ENCODE measurements at places on chromosomes 3 and 15.

- DNase-seq: no peak
Measured at GRCh38 chr3:187274977-187275338, 16.6 kb downstream of the MASP1 start.

- no peak for DNase-seq
Measured at GRCh38 chr3:172522871-172523818, at the start of gene TNFSF10. Gene TNFSF10 (minus strand): TSS chr3:172523430. CDS start chr3:172523384, 46 bp downstream.

- DNase-seq: no peak
Measured at GRCh38 chr3:192834428-192834827, 83.2 kb downstream of the MB21D2 start.

- DNase-seq: no peak
Measured at GRCh38 chr15:40069178-40070165, 30.5 kb upstream of the SRP14 start.

- no peak for DNase-seq
Measured at GRCh38 chr3:102235679-102236078, 199.1 kb upstream of the ZPLD1 start.

DNA sequence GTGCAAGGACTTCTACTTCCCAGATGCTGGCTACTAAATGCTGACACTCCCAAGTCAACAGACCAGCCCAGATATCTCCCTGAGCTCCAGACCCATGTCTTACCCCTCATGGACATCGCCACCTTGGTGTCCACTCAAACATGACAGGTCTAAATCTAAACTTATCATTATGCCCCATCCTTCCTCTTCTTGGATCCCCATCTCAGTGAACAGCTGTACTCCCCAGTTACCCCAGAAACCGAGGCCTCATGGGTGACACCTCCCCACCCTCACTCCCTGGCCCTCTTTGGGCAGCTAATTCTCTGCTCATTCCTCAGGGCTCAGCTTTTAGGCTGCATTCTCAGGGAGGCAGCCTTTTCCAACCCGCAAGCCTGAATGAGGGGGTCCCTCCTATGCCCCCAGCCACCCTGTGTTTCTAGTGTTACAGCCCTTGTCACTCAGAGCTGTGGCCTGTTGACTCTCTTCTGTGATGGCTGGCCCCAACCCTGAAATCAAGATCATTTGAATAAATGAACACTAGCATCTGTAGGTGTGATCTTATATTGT, 5.4 kb downstream of the EHD4 start:
- DNase-seq: no peak

DNA sequence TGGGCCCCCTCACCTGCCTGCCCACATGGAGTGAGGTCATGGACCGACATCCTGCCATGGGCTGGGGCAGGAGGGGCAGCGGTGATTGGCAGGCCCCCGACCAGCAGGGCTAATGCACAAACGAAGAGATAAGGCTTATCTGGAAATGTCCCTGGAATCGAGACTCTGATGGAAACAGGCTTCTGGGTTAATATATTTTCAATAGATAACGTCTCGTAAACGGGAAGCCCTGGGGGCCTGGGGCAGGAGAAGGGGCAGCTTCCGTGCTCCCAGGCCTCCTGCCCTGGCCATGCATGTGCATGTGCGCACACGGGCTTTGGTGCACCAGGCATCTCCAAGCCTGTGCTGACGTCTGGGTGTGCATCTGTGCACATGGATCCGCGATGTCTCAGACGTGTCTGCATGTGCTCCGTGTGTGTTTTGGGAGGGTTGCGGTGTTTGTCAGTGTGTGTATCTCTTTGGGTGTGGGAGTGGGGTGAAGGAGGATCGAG, 55.1 kb downstream of the DNAJB8 start:
- DNase-seq: no peak

- peak; percentile 26 for DNase-seq
Measured at GRCh38 chr3:143119974-143120715, 574 bp downstream of the CHST2 start.

- no peak for DNase-seq
Measured at GRCh38 chr15:78932258-78932808, 12.5 kb downstream of the CTSH start.

GRCh38 chr3:156674911-156675829, 780 bp downstream of the TIPARP start:
- DNase-seq: peak; percentile 34

- DNase-seq: no peak
Measured at GRCh38 chr3:12557473-12558100, 700 bp downstream of the MKRN2 start.

GRCh38 chr3:182730675-182731042, 62.6 kb upstream of the ATP11B start:
- no peak for DNase-seq

Measured in effector CD8-positive, alpha-beta T cell (primary cell).